NCI-H1436 (cell line): ENCODE measurements at places on chromosomes 6 and 20.

DNA sequence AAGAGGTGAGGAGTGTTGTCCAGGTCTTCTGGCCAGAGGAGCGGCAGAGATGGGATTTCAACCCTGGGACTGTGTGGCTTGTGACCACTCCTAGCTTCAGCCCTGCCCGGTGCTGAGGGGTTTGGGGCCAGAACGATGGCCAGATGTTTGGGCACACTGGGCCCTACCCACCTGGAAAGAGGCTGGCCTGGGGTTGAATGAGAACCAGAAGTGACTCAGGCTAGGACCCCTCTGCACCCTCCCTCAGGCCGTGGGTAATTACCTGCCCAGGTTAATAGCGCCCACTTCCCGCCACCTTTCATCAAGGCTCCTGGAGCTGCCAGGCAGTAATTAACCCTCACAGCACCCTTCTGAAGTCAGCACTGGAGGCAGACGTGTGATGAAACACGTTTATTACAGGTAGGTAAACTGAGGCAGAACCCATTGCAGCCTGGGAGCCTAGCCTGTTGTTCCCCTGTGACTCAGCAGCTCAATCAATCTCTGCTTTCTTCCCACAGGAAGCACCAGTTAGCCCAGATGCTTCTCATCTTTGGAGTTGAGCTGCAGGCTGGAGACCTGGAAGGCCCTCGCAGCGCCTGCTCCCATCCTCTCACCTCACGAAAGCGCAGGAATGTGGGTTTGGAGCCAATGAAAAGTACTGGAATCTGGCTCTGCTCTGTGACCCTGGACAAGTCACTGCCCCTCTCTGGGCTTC, 120.8 kb downstream of the CEBPB start:
- DNase-seq = no peak

GRCh38 chr6:111118826-111119225, 31.5 kb downstream of the SLC16A10 start:
- DNase-seq = no peak

- no peak for DNase-seq
These were observed 83.5 kb downstream of the NDUFAF5 start for GRCh38 chr20:13868331-13868730.

GRCh38 chr6:109187399-109188114, 92.2 kb downstream of the CEP57L1 start:
- peak; percentile 57 for DNase-seq

DNA sequence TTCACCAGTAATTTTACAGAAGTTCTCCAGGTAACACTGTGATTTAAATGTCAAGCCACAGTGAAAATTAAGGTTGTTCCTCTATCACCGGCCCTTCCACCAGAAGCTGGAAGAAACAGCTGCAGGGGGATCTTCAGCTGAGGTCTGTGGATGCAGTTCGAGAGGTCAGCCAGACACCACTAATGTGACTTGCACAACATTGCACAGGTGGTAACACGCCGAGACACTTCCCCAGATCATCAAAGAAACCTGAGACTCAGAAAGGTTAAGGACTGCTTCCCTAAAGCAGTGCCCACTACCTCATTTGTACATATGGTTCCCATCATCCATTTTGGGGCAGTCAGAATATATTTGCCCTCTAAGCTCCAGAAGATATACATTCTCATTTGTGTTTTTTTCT, 8.1 kb upstream of the SERPINB9 start:
- DNase-seq = no peak

- DNase-seq = peak; percentile 78
These were observed 154.6 kb downstream of the RFPL4B start for GRCh38 chr6:112501705-112502104.

DNA sequence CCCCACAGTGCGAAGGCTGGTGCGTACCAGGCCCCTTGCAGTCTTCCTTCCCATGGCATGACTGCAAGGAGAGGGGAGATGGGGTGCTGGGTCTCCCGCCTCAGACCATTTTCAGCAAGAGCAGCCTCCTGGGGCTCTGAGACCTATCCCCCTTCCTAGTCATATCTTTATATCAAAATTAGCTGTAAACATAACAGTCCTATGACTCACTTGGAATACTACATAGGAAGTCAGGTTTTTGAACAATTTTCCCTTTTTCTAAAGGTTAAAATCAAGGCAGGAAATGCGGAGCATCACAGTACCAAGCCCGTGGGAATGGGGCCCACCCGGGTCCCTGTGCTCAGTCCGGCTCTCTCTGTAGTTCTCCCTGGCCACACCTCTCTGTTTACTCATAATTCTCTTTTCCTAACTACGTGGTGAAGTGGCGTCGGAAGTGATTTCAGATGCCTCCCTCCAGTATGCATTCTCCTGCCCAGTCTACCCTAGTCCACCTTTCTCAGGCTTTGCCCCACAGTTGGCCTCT, 109.8 kb upstream of the TMEM170B start:
- no peak for DNase-seq

- no peak for DNase-seq
These were observed 562 bp downstream of the TRIM39 start for GRCh38 chr6:30327232-30327746.

DNA sequence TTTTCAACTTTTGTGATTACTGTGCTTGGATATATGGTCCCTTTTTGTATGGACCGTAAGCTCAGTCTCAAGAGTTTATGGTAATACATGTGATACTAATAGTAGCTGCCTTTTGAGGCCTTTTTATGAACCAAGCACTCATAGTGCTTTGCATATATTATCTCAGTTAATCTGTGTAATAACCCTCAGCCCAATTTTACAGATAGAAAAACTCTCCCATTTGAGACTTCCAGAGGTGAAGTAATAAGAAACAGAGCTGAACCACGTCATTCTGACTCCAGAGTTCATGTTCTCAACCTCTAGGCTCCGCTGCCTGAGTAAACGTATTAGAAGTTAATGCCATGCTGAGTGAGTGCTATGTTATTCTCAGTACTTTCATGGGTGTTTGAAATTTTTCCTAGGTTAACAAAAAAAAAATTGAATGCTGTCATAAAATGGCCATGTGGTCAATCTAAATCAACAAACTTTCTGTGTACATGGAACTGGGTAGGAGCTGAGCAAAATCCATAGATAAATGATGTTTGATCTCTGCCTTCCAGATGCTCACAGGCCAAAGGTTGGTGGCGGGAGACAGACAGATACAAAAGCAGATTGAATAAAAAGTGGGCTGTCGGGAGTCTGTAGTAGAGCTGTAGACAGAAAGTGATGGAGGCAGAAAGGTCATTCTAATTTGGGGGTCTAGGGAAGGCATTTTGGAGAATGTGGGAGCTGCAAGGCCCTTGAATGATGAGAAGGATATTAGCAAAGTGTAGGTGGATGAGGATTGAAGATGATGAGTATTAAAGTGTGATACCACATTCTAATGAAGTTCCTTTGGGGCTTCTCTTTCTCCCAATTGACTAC, 22.6 kb upstream of the ELOVL2 start:
- DNase-seq = no peak

GRCh38 chr20:41746635-41747034, 128.5 kb upstream of the CHD6 start:
- no peak for DNase-seq

DNA sequence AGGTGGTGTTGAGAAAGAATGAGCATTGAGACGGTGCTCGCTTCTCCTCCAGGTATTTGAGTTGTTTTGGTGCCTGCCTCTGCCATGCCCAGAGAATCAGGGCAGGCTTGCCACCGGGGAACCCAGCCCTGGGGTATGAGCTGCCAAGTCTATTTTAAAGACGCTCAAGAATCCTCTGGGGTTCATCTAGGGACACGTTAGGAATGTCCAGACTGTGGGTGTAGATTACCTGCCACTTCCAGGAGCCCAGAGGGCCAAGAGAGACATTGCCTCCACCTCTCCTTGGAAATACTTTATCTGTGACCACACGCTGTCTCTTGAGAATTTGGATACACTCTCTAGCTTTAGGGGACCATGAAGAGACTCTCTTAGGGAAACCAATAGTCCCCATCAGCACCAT, 28.3 kb downstream of the SAYSD1 start:
- DNase-seq = no peak

- DNase-seq = no peak
These were observed 59.6 kb downstream of the MOXD1 start for GRCh38 chr6:132341646-132342045.

DNA sequence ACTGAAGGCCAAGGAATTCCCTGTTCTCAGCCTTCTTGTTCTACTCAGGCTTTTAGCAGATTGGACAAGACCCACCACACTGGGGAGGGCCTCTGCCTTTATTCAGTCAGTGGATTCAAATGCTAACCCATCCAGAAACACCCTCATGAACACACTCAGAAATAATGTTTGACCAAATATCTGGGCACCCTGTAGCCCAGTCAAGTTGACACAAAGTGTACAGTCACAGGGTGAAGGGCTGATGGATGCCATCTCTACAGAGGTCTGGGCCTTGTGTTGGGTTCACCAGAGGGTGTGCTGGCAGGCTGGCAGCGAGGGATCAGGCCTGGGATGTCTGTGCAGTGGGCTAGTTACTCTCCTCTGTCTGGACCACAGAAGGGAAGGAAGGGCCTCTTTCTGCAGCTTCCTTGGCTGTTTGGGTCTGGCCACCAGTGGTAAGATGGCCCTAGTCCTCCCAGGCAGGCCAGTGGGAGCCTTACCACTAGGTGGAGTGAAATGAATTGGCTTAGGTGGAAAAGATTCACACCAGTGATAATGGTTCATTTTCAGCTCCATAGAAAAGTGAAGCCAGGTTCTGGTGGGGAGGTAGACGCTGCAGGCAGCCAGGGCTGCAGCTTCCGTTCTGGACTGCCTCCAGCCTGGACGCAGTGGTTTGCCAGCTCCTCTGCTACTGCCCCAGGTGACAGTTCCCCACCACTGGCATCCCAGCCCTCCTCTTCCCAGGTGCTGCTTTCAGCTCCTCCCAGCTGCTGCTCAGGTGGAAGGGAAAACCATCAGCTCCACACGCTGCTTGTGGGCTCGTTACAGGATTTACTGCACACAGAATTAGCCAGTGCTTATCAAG, 9.2 kb downstream of the TUBB2A start:
- no peak for DNase-seq

DNA sequence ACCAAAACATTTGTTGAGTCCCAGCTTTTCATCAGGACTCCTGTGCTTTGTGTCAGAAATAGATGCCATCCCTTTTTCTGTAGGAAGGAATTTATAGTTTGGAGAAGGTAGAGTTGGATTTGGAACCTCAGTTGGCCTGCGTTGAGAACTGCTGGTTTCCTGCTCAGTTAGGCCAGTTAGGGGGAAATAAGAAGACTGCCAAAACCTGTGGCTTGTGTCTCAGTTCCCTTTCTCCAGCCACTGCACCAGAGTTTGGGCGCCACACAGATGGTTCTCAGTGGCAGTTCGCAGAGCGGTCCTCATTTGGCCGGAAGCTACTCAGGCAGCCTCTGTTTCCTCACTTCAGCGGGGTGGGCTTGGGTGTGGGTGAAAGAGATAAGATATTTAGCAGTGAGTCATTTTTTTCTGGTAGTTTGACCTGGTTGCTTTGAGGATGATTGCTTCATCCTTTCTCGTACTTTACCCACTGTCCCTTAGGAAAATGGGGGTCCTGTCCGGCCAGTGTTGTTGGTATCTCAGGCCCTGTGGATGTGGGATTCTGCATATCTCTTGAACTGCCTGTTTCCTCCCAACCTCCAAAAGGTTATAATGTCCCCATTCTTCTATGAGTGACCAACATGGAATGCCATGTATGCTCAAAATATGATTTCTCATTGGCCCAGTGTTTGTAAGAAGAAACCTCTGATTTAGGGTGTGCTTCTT, 53.7 kb downstream of the JARID2 start:
- no peak for DNase-seq

DNA sequence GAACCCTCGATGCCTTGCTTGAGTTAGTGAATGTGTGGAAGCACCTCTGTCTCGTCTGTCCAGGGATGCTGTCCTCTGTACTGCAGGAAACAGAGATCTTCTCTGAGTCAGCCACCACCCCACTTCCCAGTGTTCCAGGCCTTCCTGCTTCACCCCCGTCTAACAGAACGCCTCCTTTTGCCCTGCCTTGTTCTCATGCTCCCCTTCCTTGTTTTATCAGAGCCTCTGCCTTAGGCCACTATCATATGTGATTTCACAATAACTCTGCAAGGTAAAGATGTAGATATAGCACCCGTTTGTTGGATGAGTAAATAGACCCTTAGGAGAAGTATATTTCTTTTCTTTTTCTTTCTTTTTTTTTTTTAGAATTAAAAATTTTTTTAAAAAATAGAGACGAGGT, 106.7 kb upstream of the CLDN20 start:
- DNase-seq = no peak

DNA sequence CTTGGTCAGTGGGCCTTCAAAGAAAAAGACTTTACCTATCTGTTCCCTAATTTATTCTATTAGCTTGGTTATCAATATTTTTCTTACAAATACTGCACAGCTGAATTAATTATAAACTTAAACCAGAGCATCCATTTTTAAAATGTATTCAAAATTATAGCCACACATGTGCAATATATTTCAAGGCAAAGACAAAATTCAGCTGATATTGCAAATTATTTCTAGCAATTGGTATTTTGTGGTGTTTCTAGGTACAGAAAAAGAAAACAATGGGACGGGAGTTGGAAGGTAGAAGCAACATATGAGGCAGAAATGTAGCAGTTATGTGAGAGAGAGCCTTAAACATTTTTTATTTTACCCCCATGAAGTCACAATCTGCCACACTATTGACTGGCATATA, 64.9 kb downstream of the MAP3K7 start:
- no peak for DNase-seq

- no peak for DNase-seq
These were observed 2.1 kb downstream of the TFEB start for GRCh38 chr6:41733360-41733706.

GRCh38 chr6:10098756-10099528, 315.9 kb downstream of the TFAP2A start:
- no peak for DNase-seq

DNA sequence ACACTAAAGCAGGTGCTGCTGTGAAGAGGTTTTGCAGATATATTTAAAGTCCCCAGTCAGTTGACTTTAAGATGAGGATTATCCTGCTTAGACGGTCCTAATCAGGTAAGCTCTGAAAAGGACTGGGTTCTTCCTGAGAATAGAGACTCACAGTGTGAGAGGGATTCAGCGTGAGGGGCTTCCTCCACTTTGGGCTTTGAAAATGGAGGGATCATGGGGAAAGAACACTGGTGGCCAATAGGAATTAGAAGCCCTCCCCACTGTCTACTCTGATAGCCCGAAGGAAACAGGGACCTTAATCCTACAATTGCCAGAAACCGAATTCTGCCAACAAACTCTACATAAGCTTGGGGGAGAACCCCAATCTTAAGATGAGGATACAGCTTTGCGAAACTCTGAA, 29.7 kb upstream of the HLA-G start:
- DNase-seq = no peak

DNA sequence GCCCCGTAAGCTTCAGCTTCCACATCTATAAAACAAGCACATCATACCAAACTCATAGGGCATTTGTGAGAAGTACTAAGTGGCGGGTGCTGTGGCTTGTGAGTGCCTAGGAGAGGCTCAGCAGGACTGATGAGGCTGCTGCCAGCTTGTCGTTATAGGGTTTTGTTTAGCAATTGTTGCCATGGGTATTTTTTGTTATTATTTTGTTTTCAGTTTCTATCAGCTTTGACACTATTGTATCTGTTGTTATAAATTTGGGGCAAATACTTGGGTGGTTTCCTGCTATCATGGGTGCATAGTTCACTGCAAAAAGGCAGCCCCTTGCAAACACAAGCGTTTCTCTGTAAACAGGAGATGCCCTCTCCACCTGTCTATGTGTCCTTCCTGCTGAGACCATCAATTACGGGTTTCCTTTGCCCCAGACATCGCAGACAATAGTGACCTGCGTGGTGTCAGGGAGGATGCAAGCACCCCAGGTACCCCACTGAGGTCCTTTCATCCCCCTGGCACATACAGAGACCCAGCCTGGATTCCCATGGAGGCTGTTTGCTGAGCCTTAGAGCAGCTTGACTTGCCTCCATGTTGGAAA, 3.1 kb upstream of the CCDC167 start:
- peak; percentile 19 for DNase-seq
